ENCODE measurements at places on chromosomes 6 and 20.

- H3K4me3 ChIP-seq = no peak overlapping the region
- H3K36me3 ChIP-seq = no peaks in the 10 kb centered on the region
- H3K27me3 ChIP-seq = no peaks in the 10 kb centered on the region
- DNase-seq = no peak
- no peak overlapping the region for H3K27ac ChIP-seq
Measured at GRCh38 chr6:164216368-164216767, 801.9 kb downstream of the QKI start.

DNA sequence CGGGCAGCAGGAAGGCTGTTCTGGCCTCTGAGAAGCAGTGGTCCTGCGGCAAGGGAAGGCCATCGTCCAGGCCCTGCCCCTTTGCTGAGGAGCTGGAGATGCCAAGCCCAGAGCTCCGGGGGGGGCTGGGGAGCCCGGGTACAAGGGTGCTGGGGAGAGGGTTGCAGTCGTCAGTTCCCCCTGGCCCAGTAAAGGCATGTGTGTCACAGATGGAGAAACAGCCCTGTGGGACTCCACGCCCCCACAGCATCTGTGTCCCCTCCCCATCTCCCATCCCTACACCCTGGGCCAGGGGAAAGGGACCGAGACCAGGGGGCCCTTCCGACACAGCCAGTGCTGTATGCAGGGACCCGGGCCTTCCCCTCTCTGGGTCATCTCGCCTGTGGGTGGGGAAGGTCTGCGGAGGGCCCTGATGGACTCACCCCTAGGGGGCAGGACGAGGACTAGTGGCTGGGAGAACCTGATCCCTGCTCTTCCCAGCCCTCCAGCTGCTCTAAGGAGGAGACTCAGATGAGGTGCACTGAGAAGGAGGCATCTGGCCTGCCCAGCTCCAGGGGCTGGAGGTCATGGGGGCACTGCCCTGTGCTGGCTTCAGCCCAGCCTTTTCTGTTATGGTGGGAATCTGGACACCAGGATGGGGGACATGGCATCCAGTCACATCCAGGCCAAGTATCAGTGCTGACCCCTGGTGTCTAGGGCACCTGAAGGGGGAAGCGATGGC lies 609 bp downstream of the MYL9 start:
- no peak overlapping the region for H3K27ac ChIP-seq
- no peak overlapping the region for H3K4me3 ChIP-seq
- H3K4me1 ChIP-seq = no peaks in the 10 kb centered on the region
- DNase-seq = no peak

- H3K36me3 ChIP-seq = peaks cover 46% of the 10 kb centered on the region
- no peak for DNase-seq
- no peak overlapping the region for H3K4me3 ChIP-seq
- H3K4me1 ChIP-seq = peaks cover 64% of the 10 kb centered on the region
Measured at GRCh38 chr6:142883011-142883410, 62.0 kb downstream of the HIVEP2 start.

- H3K27ac ChIP-seq = no peak overlapping the region
- no peaks in the 10 kb centered on the region for H3K27me3 ChIP-seq
- no peaks in the 10 kb centered on the region for H3K4me1 ChIP-seq
Measured at GRCh38 chr6:123402052-123402451, 234.7 kb downstream of the TRDN start.

DNA sequence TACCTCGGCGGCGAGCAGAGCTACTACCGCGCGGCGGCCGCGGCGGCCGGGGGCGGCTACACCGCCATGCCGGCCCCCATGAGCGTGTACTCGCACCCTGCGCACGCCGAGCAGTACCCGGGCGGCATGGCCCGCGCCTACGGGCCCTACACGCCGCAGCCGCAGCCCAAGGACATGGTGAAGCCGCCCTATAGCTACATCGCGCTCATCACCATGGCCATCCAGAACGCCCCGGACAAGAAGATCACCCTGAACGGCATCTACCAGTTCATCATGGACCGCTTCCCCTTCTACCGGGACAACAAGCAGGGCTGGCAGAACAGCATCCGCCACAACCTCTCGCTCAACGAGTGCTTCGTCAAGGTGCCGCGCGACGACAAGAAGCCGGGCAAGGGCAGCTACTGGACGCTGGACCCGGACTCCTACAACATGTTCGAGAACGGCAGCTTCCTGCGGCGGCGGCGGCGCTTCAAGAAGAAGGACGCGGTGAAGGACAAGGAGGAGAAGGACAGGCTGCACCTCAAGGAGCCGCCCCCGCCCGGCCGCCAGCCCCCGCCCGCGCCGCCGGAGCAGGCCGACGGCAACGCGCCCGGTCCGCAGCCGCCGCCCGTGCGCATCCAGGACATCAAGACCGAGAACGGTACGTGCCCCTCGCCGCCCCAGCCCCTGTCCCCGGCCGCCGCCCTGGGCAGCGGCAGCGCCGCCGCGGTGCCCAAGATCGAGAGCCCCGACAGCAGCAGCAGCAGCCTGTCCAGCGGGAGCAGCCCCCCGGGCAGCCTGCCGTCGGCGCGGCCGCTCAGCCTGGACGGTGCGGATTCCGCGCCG lies 994 bp downstream of the FOXC1 start:
- no peak for DNase-seq
- peak overlapping the region; percentile 51 for H3K4me3 ChIP-seq
- H3K27ac ChIP-seq = peak overlapping the region; percentile 38
- no peaks in the 10 kb centered on the region for H3K36me3 ChIP-seq

- H3K36me3 ChIP-seq = no peaks in the 10 kb centered on the region
- H3K27me3 ChIP-seq = peaks cover 2% of the 10 kb centered on the region
- H3K27ac ChIP-seq = no peak overlapping the region
- peaks cover 9% of the 10 kb centered on the region for H3K4me1 ChIP-seq
- no peak for DNase-seq
Measured at GRCh38 chr20:62628691-62629090, 13.6 kb upstream of the SLCO4A1 start.

GRCh38 chr20:62887152-62887859 lies 25.7 kb upstream of the TCFL5 start:
- no peak overlapping the region for H3K4me3 ChIP-seq
- H3K27ac ChIP-seq = peak overlapping the region; percentile 33
- H3K36me3 ChIP-seq = peaks cover 58% of the 10 kb centered on the region
- no peaks in the 10 kb centered on the region for H3K27me3 ChIP-seq

DNA sequence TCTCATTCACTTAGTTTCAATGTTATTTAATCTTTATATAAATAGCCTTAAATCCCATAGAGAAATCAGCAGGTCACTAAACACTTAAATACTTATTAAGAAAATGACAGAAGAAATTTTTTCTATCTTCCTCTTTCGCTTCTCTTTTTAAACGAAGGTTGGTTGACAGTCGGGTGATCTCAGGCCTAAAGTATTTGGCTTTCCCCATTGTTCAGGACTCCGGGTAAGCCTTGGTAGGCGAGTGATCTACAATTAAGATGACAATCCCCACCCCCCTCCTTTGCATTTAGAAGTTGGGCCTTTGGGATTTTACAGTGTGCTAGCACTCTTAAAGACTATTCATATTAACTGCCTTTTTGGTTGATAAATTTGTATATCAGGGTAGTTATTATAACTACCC lies 19.7 kb upstream of the UTRN start:
- peaks cover 6% of the 10 kb centered on the region for H3K27me3 ChIP-seq
- no peak for DNase-seq
- no peaks in the 10 kb centered on the region for H3K4me1 ChIP-seq

DNA sequence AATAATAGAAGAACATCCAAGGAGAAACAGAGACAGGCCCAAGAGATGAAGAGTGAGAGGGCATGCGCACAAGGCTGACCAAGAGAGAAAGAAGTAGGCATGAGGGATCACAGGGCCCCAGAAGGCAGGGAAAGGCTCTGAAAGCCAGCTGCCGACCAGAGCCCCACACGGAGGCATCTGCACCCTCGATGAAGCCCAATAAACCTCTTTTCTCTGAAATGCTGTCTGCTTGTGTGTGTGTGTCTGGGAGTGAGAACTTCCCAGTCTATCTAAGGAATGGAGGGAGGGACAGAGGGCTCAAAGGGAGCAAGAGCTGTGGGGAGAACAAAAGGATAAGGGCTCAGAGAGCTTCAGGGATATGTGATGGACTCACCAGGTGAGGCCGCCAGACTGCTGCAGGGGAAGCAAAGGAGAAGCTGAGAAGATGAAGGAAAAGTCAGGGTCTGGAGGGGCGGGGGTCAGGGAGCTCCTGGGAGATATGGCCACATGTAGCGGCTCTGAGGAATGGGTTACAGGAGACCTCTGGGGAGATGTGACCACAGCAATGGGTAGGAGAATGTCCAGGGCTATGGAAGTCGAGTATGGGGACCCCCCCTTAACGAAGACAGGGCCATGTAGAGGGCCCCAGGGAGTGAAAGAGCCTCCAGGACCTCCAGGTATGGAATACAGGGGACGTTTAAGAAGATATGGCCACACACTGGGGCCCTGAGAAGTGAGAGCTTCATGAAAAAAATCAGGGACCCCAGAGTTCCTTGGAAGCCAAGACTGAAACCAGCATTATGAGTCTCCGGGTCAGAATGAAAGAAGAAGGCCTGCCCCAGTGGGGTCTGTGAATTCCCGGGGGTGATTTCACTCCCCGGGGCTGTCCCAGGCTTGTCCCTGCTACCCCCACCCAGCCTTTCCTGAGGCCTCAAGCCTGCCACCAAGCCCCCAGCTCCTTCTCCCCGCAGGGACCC lies 981 bp upstream of the TNF start:
- peaks cover 4% of the 10 kb centered on the region for H3K27me3 ChIP-seq
- H3K4me1 ChIP-seq = peaks cover 76% of the 10 kb centered on the region
- DNase-seq = no peak
- H3K27ac ChIP-seq = peak overlapping the region; percentile 95

DNA sequence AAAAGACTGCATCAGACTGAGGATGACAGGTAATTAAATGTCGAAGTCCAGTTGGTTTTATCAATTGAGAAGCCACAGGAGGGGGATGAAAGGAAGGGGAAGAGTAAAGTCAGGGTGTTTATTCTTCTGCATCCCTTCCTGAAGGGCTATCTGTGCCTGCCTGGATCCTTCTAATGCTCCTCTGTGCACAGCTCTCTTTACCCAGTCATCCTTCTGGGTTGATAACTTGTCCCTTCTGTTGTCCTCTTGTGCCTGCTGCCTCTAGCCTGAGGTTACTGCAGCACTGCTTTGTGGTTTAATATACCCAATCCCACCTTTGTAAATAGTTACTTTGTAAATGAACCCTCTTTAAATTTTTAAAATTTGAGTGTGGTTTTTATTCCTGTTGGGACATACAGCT lies 1127.3 kb downstream of the EPHA7 start:
- H3K4me1 ChIP-seq = no peaks in the 10 kb centered on the region
- H3K27ac ChIP-seq = no peak overlapping the region
- H3K4me3 ChIP-seq = no peak overlapping the region

DNA sequence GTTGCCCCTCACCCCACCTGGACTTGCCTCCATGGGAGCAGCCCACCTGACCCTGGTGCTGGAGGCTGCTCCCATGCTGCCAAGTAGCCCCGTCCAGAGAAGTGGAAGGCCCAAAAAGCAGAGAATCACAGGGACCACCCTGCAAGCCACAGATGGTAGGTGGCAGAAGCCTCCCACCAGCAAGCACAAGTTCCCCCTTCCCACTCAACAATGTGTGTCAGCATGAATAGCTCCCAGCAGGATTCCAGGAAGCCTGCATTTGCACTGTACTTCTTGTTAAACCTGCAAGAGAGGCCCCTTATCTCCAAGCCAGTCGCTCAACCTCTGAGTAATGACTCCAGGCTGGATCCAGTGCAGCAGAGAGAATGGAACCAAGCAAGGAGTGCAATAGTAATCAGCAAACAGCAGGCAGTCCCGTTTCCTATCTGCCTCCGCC lies 180.8 kb upstream of the CST7 start:
- H3K4me3 ChIP-seq = no peak overlapping the region
- no peaks in the 10 kb centered on the region for H3K4me1 ChIP-seq
- H3K27ac ChIP-seq = no peak overlapping the region
- H3K27me3 ChIP-seq = peaks cover 6% of the 10 kb centered on the region

GRCh38 chr6:158230967-158231550 lies 62.9 kb downstream of the GTF2H5 start:
- H3K4me3 ChIP-seq = peak overlapping the region; percentile 89
- H3K27me3 ChIP-seq = peaks cover 11% of the 10 kb centered on the region
- peak overlapping the region; percentile 85 for H3K27ac ChIP-seq
- H3K4me1 ChIP-seq = peaks cover 20% of the 10 kb centered on the region

- H3K27ac ChIP-seq = no peak overlapping the region
- no peaks in the 10 kb centered on the region for H3K36me3 ChIP-seq
- H3K4me1 ChIP-seq = no peaks in the 10 kb centered on the region
- DNase-seq = no peak
- no peak overlapping the region for H3K4me3 ChIP-seq
Measured at GRCh38 chr6:148955441-148955840, 208.6 kb downstream of the UST start.
